Upper lobe of right lung (tissue), 1 donor: ENCODE measurements at places on chromosomes 7 and 10. TPM values are rescaled to one million over a fixed set of nuclear protein-coding genes. Genes with fewer than 3 reads are reported as not detected.

The SLC18A3 gene
- not detected for total RNA-seq

The HABP2 gene
- total RNA-seq = 3.6 TPM

The SMURF1 gene
- total RNA-seq = 35.0 TPM

- DNase-seq = no peak
- H3K27me3 ChIP-seq = no peaks in the 10 kb centered on the region
- H3K27ac ChIP-seq = no peak overlapping the region
- H3K36me3 ChIP-seq = peaks cover 57% of the 10 kb centered on the region
- peaks cover 5% of the 10 kb centered on the region for H3K4me1 ChIP-seq
Measured at GRCh38 chr7:111730476-111731300, 168.4 kb upstream of the IMMP2L start.

- peaks cover 47% of the 10 kb centered on the region for H3K36me3 ChIP-seq
- no peak overlapping the region for H3K4me3 ChIP-seq
- peaks cover 12% of the 10 kb centered on the region for H3K4me1 ChIP-seq
- no peak overlapping the region for H3K27ac ChIP-seq
Measured at GRCh38 chr10:73019100-73019499, 64.5 kb upstream of the PLA2G12B start.

DNA sequence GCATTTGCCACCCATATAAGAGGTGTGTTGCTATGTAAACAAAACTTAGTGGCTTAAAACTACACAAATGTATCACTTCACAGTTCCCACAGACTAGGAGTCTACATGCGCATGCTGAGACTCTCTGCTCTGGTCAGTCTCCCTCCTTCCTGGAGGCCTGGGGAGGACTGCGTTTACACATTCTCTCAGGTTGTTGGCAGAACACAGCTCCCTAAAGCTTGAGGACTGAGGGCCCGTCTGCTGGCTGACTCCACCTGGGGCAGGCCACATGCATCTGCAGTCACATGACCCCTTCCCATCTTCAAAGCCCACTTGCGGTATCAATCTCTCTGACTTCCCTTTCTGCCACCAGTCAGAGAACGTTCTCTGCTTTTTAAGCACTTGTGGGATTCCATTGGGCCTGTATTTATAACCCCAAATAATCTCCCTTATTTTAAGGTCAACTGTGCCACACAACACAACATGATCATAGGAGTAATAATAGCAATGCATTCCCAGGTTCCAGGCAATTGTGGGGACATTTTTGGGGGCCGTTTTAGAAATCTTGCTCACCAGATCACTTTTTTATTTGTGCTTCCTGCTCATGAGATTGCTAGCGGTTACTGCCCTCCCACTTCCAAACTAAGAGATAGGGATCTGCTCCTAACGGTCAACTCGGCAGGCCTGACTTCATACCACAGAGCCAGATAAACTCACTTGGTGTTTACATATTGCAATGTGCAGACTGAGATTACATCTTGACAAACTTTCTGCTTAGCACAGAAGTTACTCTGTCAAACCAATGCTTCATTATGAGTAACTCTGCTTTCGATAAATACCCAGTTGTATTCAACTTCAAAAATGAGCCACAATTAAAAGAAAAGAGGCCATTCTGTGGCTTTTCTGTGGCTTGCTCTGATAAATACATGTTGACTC lies 96.3 kb downstream of the ALOX5 start:
- no peaks in the 10 kb centered on the region for H3K36me3 ChIP-seq
- H3K27me3 ChIP-seq = no peaks in the 10 kb centered on the region
- H3K27ac ChIP-seq = peak overlapping the region; percentile 62
- H3K4me3 ChIP-seq = no peak overlapping the region
- DNase-seq = no peak

GRCh38 chr7:31776616-31777015 lies 89.6 kb downstream of the PPP1R17 start:
- no peaks in the 10 kb centered on the region for H3K27me3 ChIP-seq
